T-cell (primary cell): ENCODE measurements at places on chromosomes 4 and X.

GRCh38 chrX:629230-630006 is 1.2 kb upstream of the SHOX start:
- no peak for DNase-seq

GRCh38 chrX:19867411-19867732 is 20.0 kb downstream of the SH3KBP1 start:
- no peak for DNase-seq

- DNase-seq, result no peak
These were observed 108.9 kb downstream of the AFAP1 start for GRCh38 chr4:7830747-7831146.

- DNase-seq, result no peak
These were observed 43.6 kb downstream of the TSC22D3 start for GRCh38 chrX:107731831-107732502.

DNA sequence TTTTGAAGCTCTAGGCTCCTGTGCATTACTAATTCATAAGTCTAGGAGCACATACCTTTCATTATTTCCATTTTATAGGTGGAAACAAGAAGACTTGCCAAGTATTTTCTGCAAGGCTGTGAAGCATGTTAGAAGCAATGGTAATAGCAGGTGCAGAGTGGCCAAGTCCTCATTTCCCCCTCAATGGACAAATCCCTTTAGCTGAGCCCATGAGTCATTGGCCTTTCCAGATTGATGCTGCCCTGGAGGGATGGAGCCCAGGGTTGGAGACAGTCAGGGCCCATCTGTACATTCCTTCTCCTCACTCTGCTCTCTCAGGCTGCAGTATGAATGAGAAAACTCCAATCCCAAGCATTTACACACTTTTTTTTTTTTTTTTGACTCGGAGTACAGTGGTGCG is 6.6 kb downstream of the MGST2 start:
- no peak for DNase-seq

GRCh38 chrX:53813670-53814440 is 127.3 kb upstream of the HUWE1 start:
- no peak for DNase-seq

GRCh38 chrX:10557166-10557565 is 63.2 kb downstream of the MID1 start:
- no peak for DNase-seq

- no peak for DNase-seq
These were observed 18.6 kb downstream of the BLTP1 start for GRCh38 chr4:122170775-122171174.

DNA sequence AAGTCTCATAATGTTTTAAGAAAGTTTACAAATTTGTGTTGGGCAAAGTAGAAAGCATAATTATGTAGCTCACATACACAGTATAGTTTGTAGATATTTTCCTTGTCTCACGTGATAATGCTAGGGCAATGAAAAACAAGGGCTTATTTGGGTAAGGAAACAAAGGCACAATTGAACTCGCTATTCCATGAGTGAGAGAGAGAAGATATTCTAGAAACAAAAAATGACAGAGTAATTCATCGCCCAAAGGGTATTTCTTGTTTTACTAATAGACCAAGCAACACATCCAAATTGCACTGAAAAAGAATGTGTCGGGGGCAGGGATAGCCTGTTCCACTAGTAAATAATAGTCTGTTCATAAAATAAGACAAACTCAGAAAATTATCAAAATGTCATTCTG is 3.6 kb upstream of the ASB11 start:
- DNase-seq, result no peak

GRCh38 chr4:151472711-151473110 is 63.7 kb downstream of the FHIP1A start:
- no peak for DNase-seq

DNA sequence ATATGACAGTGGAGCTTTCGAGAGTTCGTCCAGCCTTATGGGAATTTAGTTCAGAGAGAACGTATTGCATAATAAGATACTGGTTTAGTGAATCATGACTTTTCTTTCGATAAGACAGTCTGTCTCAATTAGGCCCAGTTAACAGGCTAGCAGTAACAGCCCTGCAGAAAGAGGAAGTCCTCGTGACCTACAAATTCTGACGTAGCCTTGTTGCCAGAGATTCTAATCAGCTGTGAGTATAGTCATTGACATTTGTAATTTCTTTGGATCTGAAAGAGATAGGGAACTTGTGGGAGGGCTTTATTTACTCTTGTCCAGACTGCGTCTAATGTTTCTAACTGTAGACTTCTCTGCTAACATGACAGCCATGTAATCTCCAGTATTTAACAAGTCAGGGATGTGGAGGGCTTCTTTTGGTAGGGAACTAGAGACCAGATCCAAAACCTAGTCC is 15.8 kb downstream of the ART3 start:
- no peak for DNase-seq

DNA sequence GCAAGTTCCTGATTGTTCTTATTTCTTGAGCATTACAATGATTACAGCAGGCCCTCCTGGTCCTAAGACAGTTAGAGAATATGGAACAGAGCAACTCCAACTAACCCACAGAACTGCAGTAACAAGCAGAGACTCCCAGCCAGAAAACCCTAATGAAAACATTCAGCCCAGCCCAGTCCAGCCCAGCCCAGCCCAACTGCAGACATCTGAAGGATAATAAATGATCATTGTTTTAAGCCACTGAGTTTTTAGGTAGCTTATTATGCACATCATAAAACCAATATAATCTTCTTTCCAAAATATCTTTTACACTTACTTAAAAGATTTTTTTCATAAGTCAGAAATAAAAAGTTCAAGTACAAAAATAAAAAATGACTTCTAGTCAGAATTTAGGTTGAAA is 51.3 kb downstream of the SPOCK3 start:
- no peak for DNase-seq

DNA sequence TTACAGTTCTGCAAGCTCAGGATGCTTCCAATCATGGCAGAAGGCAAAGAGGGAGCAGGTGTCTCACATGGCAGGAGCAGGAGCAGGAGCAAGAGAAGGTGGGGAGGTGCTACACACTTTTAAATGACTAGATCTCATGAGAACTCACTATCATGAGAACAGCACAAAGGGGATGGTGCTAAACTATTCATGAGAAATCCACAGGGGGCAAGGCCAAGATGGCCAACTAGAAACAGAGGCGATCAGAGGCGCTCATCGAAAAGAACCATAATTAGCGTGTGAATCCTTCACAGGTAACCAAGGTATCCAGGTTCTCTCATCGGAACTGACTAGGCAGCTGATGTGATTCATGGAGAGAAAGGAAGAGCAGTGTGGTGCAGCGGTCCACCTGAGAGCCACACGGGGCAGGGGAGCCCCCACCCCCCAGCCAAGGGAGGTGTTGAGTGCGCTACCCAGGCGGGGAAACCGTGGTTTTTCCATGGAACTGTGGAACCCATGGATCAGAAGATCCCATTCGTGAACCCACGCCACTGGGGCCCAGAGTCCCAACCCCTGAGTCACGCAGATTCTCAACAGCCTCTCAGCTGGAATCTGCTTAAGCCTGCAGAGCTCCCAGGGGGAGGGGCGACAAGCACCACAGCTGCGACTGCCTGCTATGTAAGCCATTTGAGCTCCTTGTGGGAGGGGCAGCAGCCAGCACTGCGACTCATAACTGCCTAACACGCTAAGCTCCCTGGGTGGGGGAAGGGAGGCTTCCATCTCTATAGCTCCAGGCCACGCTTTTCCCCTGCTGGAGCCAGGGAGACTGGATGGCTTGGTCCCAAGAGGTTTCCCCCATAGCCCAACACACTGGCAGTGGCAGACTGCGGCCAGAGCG is 46.7 kb downstream of the FGF16 start:
- no peak for DNase-seq

DNA sequence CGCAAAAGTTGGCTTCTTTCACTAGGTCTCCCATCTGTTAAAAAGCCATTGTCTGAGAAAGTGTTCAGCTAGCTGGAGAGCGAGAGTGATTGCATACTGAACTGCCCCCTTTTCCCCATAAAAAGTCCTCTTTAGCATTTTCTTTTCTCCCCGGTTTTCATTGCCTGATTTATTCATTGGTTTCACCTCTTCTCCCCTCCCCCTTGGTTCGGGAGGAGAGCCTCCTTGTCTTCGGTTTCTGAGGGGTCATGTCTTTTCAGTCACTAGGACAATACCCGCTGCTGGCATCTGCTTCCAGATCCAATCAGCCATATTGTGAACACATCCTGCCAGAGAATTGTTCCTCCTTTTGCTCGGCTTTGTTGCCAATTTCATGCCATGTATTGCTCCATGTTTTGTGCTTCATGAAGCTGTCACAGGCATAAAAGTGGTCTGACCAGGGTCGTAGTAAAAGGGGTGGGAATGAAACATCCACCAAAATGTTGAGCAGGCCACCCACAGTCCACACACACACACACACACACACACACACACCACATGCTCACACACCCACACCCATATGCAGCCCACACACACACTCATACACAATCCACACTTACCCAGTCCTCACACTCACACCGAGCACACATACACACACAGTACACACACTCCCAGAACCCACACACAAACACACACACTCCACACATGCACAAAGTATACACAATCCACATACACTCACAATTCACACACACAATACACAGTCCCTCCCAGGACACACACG is 136.0 kb downstream of the NKX6-1 start:
- DNase-seq, result no peak

- DNase-seq, result no peak
These were observed 2.6 kb downstream of the PNCK start for GRCh38 chrX:153670748-153671588.

DNA sequence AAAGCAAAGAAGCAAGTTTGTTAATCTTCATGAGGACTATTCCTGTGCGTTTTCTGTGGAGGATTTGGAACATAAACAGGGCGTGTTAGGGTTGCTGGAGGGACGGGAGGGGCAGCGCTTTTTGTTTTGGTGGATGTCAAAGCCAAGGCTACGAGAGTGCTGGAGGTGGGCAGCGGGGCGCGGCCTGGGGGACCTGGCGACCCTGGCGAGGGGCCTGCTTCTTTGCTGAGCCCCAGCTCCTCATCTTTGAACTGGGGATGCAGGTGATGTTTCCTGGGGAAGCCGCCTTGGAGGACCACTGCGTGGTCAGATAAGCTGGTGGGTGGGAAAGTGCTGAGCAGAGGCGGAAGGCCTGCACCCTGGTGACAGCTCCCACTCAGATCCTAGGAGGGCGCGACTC is 55.2 kb downstream of the SORCS2 start:
- DNase-seq, result no peak

GRCh38 chrX:114611018-114611619 is 27.2 kb downstream of the HTR2C start:
- no peak for DNase-seq

- DNase-seq, result no peak
These were observed 23.4 kb upstream of the GLRB start for GRCh38 chr4:157052429-157053040.

DNA sequence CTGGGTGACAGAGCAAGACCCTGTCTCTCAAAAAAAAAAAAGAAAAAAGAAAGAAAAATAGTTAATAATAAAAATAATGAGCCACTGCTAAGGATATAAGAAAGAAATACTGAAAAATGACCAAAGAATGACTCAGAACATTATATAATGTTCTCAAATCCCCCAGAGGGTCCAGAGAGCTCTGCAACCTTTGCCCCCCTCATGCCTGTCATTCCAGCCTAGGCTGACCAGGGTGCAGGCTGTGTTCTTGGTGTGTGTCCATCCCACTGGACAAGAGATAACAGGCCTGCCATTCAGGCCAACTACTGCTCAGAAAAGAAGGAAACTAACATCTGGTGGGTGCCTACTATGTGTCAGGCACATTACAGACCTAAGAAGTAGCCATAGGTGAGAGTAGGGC is 72.7 kb upstream of the EDNRA start:
- DNase-seq, result no peak

DNA sequence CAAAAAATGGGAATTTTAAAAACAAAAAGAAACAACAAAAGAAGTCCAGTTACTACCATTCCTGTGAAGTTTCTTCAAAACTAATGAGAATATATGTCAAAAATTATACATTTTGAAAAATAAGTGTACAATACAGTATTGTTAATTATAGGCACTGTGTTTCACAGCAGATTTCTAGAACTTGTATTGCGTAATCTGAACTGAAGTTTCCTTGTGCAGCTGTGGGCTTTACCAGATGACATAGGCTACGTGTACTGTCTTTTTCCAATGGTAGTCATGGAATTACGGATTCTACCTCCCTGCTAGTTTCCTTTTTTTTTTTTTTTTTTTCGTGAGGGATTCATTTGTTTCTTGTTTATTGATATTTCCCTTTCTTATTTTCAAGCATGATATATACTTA is 113.8 kb upstream of the GABRA2 start:
- DNase-seq, result no peak

GRCh38 chrX:153880440-153880815 is 5.5 kb downstream of the L1CAM start:
- no peak for DNase-seq

DNA sequence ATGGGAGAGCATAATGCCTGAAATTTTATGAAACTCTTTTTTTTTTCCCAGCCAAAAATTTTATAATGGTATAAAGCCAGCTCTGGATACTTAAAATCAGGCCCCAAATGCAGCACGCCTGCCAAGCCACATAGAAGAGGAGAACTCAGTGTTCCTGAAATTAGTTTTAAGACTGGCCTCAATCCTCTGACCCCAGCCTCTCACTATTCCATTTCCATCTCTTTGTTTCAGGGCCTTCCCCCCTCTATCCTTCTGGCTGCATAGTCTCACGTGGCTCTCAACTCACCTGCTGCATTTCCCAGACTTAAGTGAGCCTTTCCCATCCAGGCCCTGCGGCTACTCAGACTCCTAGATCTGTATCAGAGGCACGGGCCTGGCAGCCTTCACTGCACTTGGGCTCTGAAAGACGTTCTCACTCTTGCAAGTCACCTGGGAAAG is 5.2 kb upstream of the CBR4 start:
- no peak for DNase-seq

GRCh38 chr4:169996379-169997240 is 29.6 kb downstream of the MFAP3L start:
- no peak for DNase-seq

DNA sequence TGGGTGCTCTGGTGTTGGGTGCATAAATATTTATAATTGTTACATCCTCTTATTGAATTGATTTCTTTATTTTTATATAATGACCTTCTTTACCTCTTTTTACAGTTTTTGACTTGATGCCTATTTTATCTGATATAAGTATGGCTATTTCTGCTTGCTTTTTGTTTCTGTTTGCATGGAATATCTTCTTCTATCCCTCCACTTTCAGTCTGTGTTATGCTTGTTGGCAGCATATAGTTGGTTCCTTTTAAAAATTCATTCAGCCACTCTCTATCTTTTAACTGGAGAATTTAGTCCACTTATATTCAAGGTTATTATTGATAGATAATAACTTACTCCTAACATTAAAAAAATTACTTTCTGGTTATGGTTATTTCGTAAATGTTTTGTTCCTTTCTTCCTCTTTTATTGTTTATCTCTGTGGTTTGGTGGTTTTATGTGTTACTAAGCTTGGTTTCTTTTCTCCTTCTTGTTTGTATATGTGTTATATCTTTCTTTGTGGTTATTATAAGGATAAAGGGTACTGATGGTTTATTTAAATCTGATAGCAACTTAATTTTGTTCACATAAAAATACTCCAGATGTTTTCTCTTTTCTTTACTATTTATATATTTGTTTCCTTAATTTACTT is 69.5 kb downstream of the IL15 start:
- DNase-seq, result no peak

GRCh38 chr4:188408244-188409030 is 269.2 kb downstream of the TRIML1 start:
- no peak for DNase-seq
